Spinal cord (tissue), 10 donors: ENCODE measurements at places on chromosomes 2 and 18. TPM values are rescaled to one million over a fixed set of nuclear protein-coding genes. Genes with fewer than 3 reads are reported as not detected.

- DNase-seq, result no peak
These were observed 38.7 kb downstream of the PDIA6 start for GRCh38 chr2:10773821-10774341.

The ASTL gene
- total RNA-seq, result 0.28 TPM

DNA sequence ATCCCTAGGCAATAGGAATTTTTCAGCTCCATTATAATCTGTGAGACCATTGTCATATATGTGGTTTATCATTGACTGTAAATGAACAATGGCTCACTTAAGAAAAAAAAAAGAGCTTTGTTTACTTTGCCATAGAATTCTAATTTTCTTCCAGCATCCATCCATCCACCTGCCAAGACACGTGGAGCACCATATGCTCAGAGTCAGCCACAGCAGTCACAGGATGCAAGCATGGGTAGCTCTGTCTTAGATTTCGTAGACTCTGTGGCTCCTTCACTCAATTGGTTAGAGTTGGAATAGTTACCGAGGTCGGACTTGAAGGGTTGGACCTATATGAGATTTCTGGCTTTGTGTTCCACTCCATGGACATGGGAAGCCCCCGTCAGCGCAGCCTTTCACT, 75.6 kb downstream of the COA5 start:
- no peak for DNase-seq

The MFSD6 gene
- total RNA-seq, result 52.0 TPM

- DNase-seq, result no peak
These were observed 390.0 kb downstream of the MEIS1 start for GRCh38 chr2:66824926-66825325.

DNA sequence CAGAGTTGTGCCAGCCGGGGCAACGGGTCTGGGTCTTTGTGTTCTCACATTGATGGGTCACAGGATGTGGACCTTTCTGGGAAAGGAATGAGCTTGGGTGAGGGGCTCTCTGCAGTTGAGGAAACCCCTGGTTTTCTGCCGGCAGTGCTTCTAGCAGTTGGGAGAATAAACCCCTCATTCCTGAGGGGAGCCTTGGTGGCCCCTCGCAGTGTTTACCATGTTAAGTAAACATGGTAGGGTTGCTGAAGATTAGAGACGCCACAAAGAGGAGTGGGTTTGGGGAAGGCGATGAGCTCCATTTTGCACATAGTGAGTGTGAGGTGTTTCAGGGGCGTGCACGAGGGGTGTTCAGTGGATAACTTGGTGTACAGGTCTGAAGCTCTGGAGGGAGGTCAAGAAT, 27.7 kb upstream of the PUM2 start:
- no peak for DNase-seq

DNA sequence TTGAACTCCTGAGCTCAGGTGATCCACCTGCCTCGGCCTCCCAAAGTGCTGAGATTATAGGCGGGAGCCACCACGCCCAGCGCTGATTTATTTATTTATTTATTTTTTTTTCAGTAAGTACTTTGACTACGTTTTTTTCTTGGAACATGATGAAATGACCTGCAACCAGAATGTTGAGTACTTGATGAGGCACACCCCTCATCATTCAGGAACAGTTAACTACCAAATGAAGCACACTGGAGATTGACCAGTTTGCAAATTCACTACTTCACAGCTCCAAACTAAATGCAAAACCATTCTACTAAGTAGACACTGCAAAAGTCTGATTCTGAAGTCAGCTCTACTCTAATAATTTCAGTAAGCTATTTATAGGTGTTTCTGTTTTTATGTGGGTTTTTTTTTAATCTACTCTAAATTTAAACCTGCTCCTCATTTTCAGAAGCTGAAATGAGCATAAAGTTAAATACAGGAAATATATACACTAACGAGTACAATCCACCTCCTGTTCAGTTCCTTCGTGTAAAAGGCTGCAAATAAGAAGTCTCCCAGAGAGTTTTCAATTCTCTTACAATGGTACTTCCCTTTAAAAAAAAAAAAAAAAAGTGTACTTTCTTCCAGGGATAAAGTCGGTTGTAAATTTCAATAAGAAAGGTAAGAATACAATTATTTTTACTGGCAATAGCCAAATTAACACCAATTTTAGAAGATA, 1.4 kb downstream of the GFPT1 start:
- no peak for DNase-seq

DNA sequence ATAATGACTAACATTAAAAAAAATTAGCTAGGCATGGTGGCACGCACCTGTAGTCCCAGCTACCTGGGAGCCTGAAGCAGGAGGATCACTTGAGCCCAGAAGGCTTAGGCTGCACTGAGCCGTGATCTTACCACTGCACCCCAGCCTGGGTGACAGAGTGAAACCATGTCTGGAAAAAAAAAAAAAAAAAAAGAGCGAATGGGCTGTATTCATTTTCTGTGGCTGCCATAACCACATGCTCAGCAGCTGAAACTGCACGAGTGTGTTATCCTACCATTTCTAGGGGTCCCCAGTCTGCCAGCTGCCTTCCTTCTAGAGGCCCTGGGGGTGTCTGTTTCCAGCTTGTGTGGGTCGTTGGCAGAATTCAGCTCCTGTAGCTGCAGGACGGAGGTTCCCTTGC, 247.8 kb downstream of the EIPR1 start:
- no peak for DNase-seq

DNA sequence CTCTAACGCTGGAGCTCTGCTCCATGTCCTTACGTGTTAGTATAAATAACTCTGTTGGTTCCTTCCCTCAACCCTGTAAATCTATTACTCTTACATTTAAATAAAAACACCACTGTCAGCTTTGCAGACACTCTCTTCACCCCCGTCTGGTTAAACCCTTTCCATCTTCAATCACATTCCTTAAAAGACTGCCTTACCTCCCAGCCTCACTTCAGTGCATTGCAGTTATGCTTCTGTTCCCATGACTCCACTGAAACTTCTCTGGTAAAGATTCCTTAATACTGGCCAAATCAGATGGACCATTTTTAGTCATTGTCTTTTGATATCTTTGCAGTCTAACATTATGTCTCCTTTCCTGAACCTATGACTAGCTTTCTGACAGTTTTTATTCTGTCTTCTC, 61.7 kb downstream of the EML4 start:
- no peak for DNase-seq

The ANKRD12 gene
- 73.0 TPM for total RNA-seq

- no peak for DNase-seq
These were observed 14.8 kb downstream of the MBD2 start for GRCh38 chr18:54209471-54210180.

GRCh38 chr18:48590678-48591077, 51.8 kb downstream of the CTIF start:
- no peak for DNase-seq

GRCh38 chr2:151465771-151466170, 56.1 kb downstream of the RIF1 start:
- DNase-seq, result no peak

The UGT1A1 gene
- total RNA-seq, result not detected

GRCh38 chr2:13114391-13114790, 397.7 kb downstream of the TRIB2 start:
- no peak for DNase-seq

The TXNDC2 gene
- 0.17 TPM for total RNA-seq

The BOLL gene
- not detected for total RNA-seq

DNA sequence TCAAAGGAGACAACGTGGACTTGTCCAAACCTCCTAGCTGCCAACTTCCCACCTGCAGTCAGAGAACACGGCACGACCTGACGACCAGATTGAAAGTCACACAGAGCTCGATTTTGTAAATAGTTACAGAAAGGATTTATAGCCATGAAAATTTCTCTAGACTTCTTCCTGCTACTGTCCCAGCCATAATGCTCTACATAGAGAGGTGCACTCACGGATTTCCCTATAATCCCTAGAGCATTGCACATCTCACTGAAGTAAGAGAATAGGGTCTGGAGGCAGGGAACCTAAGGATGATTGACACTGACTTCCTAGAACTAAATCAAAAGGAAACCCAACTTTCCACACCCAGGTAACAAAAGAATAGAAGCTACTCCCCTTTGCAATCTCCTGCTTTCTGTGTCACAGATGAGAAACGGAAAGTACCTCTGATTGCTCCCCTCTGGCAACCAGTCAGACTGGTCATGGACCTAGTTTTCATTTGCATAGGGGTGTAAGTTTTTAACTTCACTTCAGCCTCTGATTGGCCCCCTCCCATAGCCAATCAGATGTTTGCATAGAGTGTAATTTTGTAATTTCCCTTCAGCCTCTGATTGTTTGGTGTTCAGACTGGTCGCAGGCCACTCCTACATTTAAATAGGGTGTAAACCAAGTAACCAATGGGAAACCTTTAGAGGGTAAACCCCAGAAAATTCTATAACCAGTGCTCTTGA, 58.6 kb upstream of the FBXO11 start:
- no peak for DNase-seq

The KCNIP3 gene
- total RNA-seq, result 10.6 TPM

DNA sequence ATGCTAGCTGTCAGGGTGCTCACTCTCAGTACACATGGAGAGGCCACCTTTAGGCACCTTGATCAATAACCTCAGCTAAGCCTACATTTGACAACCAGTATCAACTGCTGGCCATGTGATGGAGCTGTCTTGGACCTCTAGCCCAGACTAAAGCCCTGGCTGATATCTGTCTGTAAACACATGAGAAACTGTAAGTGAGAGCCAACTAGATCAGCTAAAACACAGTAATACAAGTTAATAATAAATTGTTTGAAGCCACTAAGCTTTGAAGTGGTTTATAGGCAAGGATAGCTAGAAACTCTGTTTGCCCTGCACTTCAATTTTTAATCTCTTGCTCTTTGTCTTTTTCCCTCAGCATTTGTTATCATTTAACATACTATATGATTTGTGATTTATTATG, 407.1 kb downstream of the SPAG16 start:
- DNase-seq, result no peak

DNA sequence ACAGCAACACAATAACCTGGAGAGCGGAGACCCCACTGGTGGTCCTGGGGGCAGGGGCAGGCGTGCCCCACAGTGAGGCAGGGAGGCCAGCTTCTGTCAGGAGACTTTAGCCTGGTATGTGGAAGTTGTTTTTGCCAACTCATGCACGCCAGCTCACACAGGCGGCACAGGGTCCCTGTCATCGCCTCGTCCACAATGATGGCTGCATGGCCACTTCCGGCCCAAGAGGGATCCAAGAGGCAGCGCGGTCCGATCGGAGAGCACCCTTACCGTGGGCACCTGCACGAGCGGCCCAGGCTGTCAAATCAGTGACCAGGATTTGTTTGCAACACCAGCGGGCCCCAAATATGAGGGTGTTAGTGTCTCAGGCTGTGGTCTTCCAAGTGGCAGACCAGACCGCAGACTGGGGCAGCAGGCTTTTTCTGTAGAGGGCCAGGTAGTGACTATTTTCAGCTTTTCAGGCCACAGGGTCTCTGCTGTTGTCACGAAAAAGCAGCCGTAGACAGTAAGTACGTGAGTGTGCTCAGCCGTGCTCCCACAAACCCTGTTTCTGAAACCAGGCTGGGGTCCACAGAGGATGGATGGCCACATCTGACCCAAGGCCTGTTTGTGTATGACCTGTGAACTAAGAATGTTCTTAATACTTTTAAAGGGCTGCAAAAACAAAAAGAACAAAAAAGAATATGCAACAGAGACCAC, 21.2 kb downstream of the SNED1 start:
- no peak for DNase-seq

DNA sequence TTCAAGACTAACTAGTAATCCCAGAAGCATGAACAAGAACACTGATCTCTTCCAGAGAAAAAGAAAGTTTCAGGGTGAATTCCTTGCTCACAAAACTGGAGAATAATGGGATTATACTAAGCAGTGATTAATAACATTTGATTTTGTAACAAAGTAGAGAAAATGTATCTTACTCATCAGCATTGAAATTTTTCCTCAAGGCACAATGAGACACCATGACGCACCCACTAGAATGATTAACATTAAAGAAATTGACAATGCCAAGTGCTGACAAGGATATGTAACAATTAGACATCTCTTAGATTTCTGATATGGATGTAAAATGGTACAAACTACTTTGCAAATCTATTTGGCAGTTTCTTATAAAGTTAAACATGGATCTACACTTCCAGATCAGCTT, 101.1 kb upstream of the EPHA4 start:
- no peak for DNase-seq

The CYS1 gene
- total RNA-seq, result 2.0 TPM

- no peak for DNase-seq
These were observed 12.1 kb downstream of the TTL start for GRCh38 chr2:112493858-112494648.

The FKBP7 gene
- 44.4 TPM for total RNA-seq

- no peak for DNase-seq
These were observed 133.1 kb upstream of the CRIM1 start for GRCh38 chr2:36222485-36222884.

The VIL1 gene
- not detected for total RNA-seq

- no peak for DNase-seq
These were observed 190.7 kb downstream of the ICOS start for GRCh38 chr2:204127238-204127637.

DNA sequence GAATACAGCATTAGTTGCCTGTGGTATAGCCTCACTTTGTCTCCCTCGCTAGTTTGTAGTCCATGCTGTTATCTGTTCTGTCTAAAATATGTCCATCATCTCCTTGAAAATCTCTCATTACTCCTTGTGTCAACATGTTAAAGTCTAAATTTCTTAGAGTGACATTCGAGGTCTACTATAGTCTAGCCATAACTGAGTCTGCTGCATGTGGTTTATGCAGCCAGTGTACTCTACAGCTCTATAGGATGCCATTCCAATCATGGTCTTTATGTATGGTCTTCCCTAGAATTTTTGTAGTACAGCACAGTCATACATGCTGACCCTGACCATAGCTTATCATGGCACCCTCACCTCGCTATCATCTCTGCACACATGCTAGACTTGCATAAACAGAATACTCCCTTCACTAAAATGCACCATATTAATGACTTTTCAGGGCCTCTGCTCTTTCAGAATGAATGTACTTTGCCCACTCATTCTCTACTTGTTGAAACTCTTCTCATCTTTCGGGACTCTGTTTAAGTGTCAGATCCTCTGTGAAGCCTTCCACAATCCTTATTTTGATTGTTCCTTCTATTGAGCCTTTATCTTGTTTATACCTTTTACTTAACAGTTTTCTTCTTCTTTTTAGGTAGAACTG, 12.8 kb downstream of the TANK start:
- DNase-seq, result no peak

- no peak for DNase-seq
These were observed 129.4 kb upstream of the DAPL1 start for GRCh38 chr2:158665536-158666302.

DNA sequence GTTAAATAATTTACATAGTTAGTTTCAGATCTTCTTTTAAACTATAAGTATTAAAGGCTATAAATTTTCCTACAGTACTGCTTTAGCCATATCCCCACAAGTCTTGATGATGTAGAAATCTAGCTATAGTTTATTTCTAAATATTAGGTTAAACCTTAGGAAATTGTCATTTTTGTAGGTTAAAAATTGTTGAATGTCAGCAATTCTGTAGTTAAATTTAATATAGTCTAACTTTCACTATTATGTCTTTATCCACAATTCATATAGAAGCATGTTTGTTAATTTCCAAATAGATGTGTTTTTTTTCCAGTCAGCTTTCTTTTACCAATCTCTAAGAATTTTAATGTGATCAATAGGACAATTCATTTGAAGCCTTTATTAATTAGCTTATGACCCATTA, 199.7 kb downstream of the ETAA1 start:
- no peak for DNase-seq

The IL1F10 gene
- total RNA-seq, result not detected

GRCh38 chr18:48173557-48173956, 235.6 kb downstream of the ZBTB7C start:
- no peak for DNase-seq
